ENCODE measurements at places on chromosomes 11 and 22.

DNA sequence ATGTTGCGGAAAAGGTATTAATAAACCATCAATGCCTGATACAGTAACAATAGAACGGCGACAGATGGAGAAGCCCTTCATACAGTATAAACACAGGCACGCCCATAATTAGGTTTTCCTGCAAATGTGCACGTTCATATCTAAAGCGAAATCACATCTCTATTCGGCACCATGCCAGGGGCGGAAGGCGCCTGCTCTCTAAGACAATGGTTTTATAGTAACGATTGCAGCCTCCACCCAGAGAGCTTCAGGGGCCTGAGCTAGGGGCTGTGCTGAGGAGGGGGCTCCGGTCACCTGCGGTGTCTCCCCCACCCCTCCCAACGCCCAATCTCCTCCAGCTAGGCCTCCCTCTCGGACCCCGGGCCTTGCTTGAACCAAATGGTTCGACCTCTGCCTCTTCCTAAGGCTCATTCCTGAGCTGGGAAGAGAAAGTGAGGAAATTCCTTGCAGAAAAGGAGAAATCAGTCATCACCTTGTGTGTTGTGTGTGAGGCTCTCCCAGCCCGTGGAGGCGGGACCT, 9.6 kb downstream of the KRTAP5-5 start:
- no peak for DNase-seq

- peak; percentile 61 for DNase-seq
Measured at GRCh38 chr11:121451986-121452608, at the start of gene SORL1. SORL1 (plus strand) TSS chr11:121452314; CDS start chr11:121452332, 18 bp downstream.

DNA sequence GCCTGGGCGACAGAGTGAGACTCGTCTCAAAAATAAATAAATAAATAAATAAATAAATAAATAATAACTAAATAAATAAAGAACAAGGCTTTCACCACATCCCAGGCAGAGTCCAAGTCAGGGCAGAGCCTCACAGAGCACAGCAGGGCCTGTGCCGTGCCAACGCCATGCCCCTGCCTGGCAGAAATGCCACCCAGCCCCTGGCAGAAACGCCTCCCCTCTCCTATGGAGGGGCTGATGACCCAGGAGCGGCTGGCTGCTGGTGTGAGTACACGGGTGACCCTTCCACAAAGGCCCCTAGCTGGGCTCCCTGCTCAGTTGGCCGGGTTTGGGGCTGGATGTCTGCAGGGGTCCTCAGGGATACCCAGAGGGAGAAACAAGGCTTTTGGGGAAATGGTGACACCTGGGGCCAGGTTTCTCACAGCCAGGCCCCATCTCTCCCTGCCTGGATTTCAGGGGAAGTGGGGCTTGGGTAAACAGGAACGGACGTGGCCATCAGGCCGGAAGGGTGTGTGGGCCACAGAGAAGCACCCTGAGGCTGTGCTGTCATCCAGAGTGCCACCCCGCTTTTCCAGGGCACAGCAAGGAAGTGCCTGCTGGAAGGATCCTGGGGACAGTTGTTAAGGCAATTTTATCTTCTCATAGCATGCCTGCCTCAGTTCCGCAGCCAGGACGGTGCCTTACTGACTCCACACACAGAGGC, 5.1 kb downstream of the BID start:
- no peak for DNase-seq

DNA sequence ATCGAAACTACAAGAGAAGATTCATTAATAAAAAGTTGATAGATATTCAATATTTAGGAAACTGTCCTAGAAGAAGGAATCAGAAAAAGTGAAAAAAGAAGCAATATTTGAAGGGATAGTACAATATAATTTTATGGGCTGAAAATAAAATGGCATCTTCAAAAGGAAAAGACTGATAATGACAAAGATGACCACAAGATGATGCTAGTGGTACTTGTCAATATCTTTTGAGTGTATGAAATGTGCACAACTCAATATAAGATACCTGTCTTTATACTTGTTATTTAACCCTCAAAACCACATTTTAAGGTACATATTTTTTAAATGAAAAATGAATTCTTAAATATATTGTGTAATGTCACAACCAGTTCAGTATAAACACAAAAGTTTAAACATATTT, 1059.6 kb upstream of the RAG2 start:
- peak; percentile 22 for DNase-seq

All from EL (cell line).